ENCODE measurements at places on chromosomes 6 and 20.

- DNase-seq, result no peak
These were observed 1.7 kb downstream of the ATP6V1G2 start for GRCh38 chr6:31544676-31545075.

DNA sequence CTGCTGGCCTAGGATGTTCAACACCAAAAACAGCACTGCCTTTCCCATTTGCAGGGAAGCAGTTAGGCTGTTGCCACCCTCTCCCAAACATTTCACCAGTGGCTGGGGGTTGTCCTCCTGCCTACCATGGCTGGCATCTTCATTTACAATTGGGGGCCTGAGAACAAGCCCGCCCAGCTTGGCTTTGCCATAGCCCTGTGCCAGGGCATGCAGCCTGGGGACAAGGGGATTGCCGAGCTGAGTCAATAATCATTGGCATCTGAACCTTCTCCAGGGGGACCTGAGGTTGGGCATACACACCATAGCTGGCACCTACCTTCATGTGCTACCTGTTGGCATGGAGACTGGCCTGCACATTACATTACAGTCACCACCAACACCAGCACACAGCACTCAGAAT lies 345.1 kb downstream of the KHDRBS2 start:
- DNase-seq, result no peak

DNA sequence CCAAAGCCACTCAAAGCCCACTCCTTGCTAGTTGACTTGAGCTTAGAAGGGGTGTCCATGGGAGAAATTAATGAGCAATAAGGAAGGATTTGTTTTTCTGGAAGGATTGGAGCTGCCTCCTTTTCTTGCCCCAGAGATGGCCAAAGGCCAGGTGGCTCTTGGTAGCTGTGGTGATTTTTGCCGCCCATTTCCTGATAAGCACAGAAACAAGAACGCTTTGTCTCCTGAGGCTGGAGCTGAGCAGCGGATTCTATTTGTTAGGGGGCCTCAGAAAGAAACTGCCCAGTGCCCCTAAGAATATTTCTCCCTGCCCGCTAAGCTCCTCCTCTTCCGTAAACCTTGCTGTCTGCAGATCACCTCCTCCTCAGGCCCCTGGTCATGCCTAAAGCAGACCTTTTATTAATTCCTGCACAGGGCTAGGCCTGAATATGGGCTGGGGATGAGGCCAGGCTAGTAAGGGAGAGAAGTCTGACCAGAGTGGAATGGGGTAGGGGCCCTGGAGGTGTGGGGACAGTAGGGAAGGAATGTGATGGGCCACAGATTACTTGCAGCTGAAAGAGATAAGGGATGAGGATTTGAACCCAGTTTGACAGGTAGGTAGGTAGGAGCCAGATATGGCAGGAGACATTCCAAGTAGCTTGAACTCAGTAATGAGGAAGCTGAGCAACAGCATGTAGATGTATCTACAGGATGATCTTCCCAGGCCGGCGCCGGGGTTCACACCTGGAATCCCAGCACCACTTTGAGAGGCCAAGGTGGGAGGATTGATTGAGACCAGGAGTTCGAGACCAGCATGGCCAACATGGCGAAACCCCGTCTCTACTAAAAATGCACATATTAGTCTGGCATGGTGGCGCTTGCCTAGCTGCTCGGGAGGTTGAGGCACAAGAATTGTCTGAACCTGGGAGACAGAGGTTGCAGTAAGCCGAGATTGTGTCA lies 71.2 kb upstream of the NAA20 start:
- DNase-seq, result no peak

GRCh38 chr6:152828431-152828830 lies 77.8 kb downstream of the VIP start:
- DNase-seq, result no peak

DNA sequence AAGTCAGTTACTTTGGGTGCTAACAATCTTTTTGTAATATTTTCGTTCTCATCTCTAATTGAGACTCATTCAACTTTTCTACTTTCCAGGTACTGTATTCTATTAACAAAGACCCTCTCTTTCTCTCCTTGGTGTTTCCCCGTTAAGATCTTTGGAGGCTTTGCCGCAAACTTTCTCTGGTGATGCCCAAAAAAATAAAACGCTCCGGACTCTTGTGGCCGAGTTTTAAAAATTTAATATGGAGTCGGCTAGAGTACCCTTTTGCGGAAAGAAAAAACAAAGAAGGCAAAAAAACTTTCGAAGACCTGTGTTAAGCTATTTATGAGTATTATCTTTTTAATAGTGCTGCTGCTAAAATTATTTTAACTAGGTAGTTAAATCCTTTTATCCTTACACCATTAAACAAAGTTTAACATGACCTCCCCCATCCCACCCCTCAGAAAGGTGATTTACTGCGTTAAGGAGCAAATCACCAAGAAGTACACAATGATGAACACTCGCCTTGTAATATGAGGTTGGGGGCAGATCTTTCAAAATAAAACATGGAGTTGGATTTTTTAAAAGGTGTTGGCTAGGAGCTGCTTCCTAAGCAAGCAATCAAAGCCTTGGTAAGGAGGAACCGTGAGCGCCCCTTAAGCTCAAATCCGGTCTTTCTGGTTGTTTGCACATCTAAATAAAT lies 10.0 kb downstream of the SIM1 start:
- DNase-seq, result no peak

DNA sequence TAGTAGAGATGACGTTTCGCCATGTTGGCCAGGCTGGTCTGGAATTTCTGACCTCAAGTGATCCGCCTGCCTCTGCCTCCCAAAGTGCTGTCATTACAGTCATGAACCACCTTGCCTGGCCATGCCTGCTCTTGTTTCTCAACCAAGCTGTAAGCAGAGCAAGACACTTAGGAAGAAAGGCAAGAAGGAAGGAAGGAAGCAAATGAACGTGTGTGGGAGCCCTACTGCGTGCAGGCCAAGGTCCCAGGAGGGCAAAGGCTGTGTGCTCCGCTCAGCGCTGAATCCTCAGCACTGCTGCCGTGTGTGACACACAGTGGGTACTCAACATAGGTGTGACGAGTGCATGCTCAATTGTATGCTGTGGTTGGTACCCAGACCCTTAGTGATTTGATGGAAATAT lies 47.4 kb downstream of the SULF2 start:
- no peak for DNase-seq

DNA sequence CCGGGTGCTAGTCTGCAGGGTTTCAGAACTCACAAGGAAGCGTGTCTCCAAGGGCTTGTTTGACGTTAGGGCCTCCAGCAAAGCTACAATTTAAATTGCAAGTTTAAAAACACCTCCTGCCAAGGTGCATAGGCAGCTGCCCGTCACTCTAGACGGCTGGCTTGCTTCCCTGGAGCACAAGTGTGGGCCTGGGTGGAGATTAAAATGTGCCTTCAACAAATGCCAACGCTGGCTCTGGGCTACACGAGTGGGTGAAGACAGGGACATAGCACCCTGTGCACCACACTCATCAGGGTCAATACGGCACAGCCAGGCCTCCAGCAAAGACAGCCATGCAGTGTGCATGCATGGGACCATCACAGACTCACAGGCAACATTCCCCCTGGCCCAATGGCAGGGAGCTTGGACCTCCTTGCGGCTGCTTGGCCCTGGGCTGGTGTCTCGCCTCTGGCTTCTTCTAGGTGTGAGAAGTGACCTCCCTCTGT lies 48.4 kb upstream of the FRMD1 start:
- no peak for DNase-seq

DNA sequence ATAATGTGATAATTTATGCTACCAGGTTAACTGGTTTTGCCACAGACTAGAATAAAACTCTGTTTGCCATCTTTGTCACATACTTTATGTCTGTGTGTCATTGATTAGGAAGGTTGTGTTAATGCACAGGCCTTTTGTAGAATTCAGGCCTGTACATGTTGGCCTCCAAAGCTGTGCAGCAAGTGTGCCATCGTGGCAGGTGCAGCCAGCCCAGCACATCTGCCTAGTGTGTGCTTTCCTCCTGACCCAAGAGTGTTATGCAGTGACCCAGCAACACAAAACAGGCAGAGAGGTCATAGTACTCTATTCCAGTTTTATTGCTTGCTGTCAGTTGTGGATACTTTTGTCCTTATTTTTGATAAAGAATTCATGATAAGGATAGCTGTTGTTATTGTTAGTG lies 3.7 kb downstream of the MAP3K4 start:
- DNase-seq, result no peak

DNA sequence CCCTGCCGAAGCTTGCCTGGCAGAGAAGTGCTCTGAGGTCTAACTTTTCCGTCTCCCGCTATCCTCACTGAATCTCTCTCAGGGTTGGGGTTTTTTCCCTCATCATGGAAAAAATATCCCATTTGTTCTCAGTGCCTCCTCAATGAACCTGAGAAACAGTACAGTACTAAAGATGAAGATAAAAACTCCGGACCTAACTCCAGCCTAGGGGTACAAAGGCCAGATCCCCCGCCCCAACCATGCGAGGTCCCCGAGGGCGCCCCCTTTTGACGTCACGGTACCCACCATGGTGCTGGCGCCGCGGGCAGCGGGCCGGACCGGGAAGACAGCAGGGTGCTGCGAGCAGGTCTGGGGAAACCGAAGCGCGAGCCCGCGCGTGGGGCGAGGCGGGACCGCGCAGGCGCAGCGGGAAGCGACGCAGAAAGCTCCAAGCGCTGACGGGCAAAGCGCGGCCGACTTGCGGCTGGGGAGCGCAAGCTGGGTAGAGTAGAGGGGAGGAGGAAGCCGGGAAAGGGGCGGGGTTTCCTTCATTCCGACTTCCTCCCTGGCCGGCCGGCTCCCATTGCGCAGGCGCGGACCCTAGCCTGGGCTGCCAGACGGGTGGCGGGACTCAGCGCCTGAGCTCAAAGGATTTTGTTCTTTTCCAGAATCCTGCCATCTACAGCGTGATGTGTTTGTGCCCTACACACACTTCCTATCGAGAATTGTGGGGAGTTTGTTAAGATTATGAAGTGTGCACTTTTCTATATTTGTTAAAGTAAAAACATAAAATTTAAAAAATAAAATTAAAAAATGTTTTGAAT lies at the start of gene LSM2:
LSM2 (minus strand) TSS at position 497 of the 803 bp plus-strand sequence; CDS start at position 288, 209 bp downstream.
- DNase-seq, result peak; percentile 99

DNA sequence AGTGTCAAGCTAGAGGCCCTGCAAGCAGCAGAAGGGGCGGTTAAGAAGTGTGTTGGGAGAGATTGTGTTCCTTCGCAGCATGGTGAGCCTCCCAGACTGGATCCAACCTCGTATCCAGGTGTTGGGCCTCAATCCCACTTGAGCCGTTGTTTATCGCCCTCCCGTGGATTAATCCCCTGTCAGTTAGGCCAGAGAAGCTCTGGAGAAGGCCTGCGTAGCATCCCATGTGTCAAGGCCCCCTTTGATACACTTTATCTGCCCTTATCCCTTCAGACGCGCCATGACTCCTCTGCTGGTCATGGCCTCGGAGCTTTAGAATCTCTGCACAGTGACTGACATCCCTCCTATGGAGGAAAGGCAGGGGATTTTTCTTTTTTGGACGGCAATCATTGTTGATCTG lies 181.0 kb downstream of the ZFP64 start:
- no peak for DNase-seq

DNA sequence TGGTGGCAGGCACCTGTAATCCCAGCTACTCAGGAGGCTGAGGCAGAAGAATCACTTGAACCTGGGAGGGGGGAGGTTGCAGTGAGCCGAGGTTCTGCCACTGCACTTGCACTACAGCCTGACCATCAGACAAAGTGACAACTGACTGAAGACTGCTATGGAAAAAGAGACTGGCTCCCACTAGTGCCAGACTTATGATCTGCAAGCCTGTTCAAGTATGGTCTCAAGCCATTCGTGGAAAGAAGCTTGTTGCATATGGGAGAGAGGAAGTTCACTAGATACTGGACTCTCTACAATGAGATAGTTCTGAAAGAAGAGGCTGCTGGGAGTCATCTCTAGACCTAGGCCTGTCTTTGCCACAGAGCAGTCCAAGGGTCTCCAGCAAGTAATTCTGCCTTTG lies 26.7 kb downstream of the MDN1 start:
- peak; percentile 8 for DNase-seq

DNA sequence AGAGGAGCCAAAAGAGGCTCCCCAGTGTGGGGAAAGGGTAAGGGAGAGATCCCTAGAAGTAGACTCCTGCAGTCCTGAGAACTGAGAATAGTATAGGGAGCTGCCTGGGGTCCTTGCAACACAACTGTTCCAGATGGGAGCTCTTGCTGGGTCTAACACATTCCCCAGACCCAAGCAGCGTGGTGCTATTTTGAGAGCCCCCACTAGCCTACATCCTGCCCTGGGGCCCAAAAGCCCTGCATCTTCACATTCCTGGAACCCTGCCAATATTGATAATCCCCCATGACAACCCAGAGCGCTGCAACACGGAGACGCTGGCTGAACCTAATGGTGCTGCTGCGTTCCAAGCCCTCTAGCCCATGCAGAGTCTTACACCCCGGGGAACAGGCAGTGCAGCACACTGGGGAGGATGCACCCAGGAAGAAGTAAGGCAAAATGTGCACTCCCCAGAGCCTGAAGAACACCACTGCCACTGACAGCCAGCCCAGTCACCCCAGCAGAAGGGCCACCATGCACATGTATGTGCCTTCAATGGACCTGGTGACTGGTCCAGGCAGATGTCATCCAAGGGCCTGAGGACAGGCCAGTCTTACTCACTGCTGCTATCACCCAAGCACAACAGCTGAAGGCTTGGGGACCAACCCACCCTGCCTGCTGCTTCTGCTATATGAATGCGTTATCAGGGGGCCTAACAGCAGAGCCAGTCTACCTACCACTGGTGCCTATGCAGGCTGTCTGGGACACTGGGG lies 7.0 kb upstream of the RNF217 start:
- no peak for DNase-seq

GRCh38 chr20:40738976-40739375 lies 49.9 kb upstream of the MAFB start:
- no peak for DNase-seq

DNA sequence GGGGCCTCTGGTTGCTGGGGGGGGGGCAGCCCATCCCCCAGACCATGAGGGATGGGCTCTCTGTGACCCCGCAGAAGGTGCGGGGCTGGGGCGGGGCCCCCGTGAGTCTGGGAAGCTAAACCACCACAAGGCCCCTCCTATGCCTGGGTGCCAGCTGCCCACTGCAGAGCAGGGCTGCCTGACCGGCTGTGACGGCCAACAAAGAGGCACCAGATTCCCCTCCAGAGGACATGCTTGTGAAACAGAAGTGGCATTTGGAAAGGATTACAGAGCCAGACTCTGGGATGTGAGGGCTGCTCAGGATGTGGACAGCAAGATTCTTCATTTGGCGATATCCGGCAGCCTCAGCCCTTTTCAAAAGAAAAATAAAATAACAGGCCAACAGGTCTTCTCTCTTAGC lies 16.5 kb upstream of the NTSR1 start:
- no peak for DNase-seq

DNA sequence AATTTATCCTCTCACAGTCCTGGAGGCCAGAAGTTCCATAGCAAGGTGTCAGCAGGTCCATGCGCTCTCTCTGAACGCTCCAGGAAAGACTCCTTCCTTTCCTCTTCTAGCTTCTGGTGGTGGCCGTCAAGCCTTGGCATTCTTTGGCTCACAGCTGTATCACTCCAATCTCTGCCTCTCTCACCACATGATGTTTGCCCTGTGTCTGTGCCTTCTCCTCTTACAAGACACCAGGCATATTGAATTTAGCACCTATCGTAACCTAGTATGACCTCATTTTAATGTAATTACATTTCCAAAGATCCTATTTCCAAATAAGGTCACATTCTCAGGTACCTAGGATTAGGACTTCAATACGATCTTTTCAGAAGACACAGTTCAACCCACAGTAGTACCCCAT lies 428.5 kb downstream of the CD83 start:
- no peak for DNase-seq

Measured in retina (tissue), 1 donor.